Hair follicular keratinocyte (primary cell): ENCODE measurements at places on chromosomes 4 and X. TPM values are rescaled to one million over a fixed set of nuclear protein-coding genes. Genes with fewer than 3 reads are reported as not detected.

The ZRSR2 gene
- total RNA-seq, result 3.7 and 4.7 TPM in 2 replicates

The TEX11 gene
- not detected in 2 replicates for total RNA-seq

The EDNRA gene
- 9.0 and 10.0 TPM in 2 replicates for total RNA-seq

The TMPRSS11F gene
- not detected in 2 replicates for total RNA-seq

The CHRDL1 gene
- not detected in 2 replicates for total RNA-seq

The TLR2 gene
- 9.9 and 31.2 TPM in 2 replicates for total RNA-seq

The TEX13B gene
- not detected in 2 replicates for total RNA-seq

The AMELX gene
- total RNA-seq, result not detected in 2 replicates

The TMEM35A gene
- total RNA-seq, result not detected in 2 replicates

The SMR3A gene
- total RNA-seq, result not detected in 2 replicates

The CFAP99 gene
- total RNA-seq, result not detected in 2 replicates

The PGAM4 gene
- not detected in 2 replicates for total RNA-seq

The PNMA6A gene
- total RNA-seq, result 0.11 TPM in 1 of 2 replicates, not detected in the other

The SGCB gene
- total RNA-seq, result 9.0 and 18.1 TPM in 2 replicates

The BTK gene
- total RNA-seq, result 0.04 TPM in 1 of 2 replicates, not detected in the other

The RGS12 gene
- 34.1 and 43.4 TPM in 2 replicates for total RNA-seq

The CCKAR gene
- not detected in 2 replicates for total RNA-seq

The NKX6-1 gene
- 0.04 TPM in 1 of 2 replicates, not detected in the other for total RNA-seq

The BGN gene
- 0.30 and 1.0 TPM in 2 replicates for total RNA-seq

The ODAPH gene
- not detected in 2 replicates for total RNA-seq

The UGT2B10 gene
- total RNA-seq, result not detected in 2 replicates

The RTL3 gene
- not detected in 2 replicates for total RNA-seq

The AKAP14 gene
- not detected in 2 replicates for total RNA-seq

The ARAP2 gene
- total RNA-seq, result 5.2 and 9.4 TPM in 2 replicates

The IL13RA1 gene
- 15.3 and 22.7 TPM in 2 replicates for total RNA-seq

The UNC5C gene
- 0.04 TPM in 1 of 2 replicates, not detected in the other for total RNA-seq

The ATP2B3 gene
- total RNA-seq, result not detected in 2 replicates

The N4BP2 gene
- 3.1 and 7.3 TPM in 2 replicates for total RNA-seq

The MAP7D2 gene
- total RNA-seq, result 0.62 and 1.1 TPM in 2 replicates

The MPC1L gene
- total RNA-seq, result not detected in 2 replicates

The CSAG2 gene
- total RNA-seq, result not detected in 2 replicates

The CCDC149 gene
- total RNA-seq, result 2.3 and 2.6 TPM in 2 replicates

The KCNIP4 gene
- 0.39 TPM in 1 of 2 replicates, not detected in the other for total RNA-seq

The MAGEB3 gene
- not detected in 2 replicates for total RNA-seq

The KLKB1 gene
- not detected in 2 replicates for total RNA-seq

The RIBC1 gene
- total RNA-seq, result 1.0 and 1.3 TPM in 2 replicates

The PDE6B gene
- total RNA-seq, result 0.11 and 3.3 TPM in 2 replicates

The SSX5 gene
- not detected in 2 replicates for total RNA-seq

The ZNF141 gene
- 1.9 and 3.1 TPM in 2 replicates for total RNA-seq

The ASB9 gene
- total RNA-seq, result 0.91 and 2.7 TPM in 2 replicates

The FGD1 gene
- 12.2 and 12.3 TPM in 2 replicates for total RNA-seq
